ENCODE measurements at places on chromosomes 2 and 18. TPM values are rescaled to one million over a fixed set of nuclear protein-coding genes. Genes with fewer than 3 reads are reported as not detected.

Gene ATP6V1B1
- 0.79 TPM for total RNA-seq

Gene RAB6D
- under 0.01 TPM for total RNA-seq

Gene PRSS56
- not detected for total RNA-seq

Gene EVA1A
- 5.8 TPM for total RNA-seq

Gene AQP12B
- total RNA-seq = not detected

Gene LAMA3
- 4.9 TPM for total RNA-seq

Gene ENOSF1
- 36.4 TPM for total RNA-seq

Gene CNDP1
- not detected for total RNA-seq

Gene SGPP2
- total RNA-seq = under 0.01 TPM

Gene SMAD7
- total RNA-seq = 16.9 TPM

Gene DNER
- total RNA-seq = 2.8 TPM

Gene POTEF
- not detected for total RNA-seq

Gene CDK15
- total RNA-seq = 5.8 TPM

All from bronchial smooth muscle cell (primary cell).